Upper lobe of right lung (tissue), 1 donor: ENCODE measurements at places on chromosomes 2 and 18. TPM values are rescaled to one million over a fixed set of nuclear protein-coding genes. Genes with fewer than 3 reads are reported as not detected.

The NOL4 gene
- not detected for total RNA-seq

DNA sequence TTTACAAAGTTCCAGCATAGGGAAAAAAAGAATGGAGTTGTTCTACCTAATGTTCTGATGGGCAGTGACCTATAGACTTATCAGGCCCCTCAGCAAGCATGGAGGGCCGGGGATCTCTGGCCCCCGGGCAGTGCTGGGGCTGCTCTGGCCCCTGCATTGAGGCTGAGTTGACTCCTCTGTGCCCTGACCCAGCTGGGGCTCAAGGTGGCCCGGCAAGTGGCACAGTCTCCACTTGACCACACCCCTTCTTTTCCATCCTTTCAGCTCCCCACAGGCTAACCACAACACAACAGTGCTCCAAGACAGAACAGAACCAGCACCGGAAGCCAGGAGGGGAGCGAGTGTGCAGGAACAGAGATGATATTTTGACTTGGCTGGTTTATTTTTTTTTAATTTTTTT, 19.9 kb downstream of the TOGARAM2 start:
- H3K4me1 ChIP-seq: peaks cover 7% of the 10 kb centered on the region
- H3K4me3 ChIP-seq: no peak overlapping the region
- H3K27me3 ChIP-seq: no peaks in the 10 kb centered on the region
- no peak for DNase-seq
- no peaks in the 10 kb centered on the region for H3K36me3 ChIP-seq
- H3K27ac ChIP-seq: no peak overlapping the region

DNA sequence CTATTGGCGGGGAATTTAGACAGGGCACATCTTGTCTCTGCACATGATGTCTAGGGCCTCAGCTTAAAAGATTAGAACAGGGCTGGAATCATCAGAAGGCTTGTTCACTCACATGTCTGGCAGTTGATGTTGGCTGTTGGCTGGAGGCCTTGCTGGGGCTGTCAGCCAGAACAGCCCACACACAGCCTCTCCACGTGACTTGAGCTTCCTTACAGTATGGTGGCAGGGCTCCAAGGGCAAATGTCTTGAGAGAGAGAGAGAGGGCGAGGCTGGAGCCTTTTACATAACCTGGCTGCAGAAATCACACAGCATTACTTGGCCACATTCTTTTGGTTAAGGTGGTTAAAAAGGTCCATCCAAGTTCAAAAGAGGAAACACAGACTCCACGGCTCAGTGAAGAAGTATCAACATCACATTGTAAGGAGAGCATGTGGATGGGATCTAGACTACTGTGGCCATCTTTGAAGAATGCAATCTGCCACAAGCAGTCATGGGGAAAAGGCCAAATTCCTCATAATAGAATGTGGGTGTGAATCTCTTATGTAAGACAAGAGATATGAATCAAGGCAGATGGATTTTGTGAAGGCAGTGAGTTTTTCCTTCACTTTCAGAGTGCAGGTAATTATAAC, 30.4 kb downstream of the SRSF7 start:
- H3K36me3 ChIP-seq: no peaks in the 10 kb centered on the region
- no peak overlapping the region for H3K4me3 ChIP-seq
- peaks cover 17% of the 10 kb centered on the region for H3K4me1 ChIP-seq
- H3K27me3 ChIP-seq: no peaks in the 10 kb centered on the region

The KCNG2 gene
- 0.46 TPM for total RNA-seq

GRCh38 chr18:34525244-34525643, 184.9 kb upstream of the DTNA start:
- H3K4me1 ChIP-seq: no peaks in the 10 kb centered on the region
- no peaks in the 10 kb centered on the region for H3K36me3 ChIP-seq
- no peak overlapping the region for H3K4me3 ChIP-seq
- H3K27ac ChIP-seq: no peak overlapping the region
- DNase-seq: no peak
- H3K27me3 ChIP-seq: no peaks in the 10 kb centered on the region

DNA sequence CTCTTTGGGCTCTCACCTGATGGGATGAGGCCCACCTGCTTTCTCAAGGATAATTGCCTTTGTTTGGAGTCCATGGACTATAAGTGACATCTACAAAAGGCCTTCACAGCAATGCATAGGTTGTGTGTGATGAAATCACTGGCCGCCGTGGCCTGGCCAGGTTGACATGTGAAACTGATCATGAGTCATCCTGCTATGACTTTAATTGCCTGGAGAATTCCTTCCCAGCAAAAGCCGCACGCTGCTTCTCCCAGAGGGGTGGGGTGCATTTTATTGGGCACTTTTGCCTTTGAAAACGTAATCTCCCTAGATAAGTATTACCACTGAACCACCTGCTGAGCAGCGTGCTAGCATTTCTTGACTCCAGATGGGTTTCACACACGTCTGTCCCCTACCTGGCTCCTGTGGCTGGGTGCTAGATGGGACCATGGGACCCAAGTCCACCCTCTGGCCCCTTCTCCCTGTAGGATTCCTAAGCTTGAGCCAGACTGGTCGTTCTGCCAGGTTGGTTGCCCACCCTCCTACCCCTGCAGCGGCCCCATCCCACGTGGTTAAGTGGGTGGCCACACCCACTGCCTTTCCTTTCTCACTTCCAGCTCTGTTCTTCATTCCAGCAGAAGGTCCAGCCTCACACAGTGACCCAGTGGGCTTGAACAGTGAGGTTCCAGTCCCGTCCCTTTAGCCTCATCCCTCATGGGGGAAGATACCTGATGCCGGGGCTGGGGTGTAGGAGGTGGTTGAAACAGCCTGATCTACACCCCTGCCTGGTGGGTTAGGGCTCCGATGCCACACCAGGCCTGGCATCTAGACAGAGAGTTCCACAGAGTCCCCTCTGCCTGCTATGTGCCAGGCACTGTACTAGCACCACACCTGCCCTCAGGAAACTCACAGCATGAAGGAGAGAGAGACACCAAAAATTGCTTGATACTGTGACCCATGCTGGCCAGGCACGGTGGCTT, 89.6 kb downstream of the GBX2 start:
- peak; percentile 48 for DNase-seq
- no peaks in the 10 kb centered on the region for H3K27me3 ChIP-seq
- no peak overlapping the region for H3K27ac ChIP-seq
- no peaks in the 10 kb centered on the region for H3K4me1 ChIP-seq
- no peaks in the 10 kb centered on the region for H3K36me3 ChIP-seq

The APCDD1 gene
- 27.6 TPM for total RNA-seq

- H3K4me3 ChIP-seq: no peak overlapping the region
- no peaks in the 10 kb centered on the region for H3K27me3 ChIP-seq
Observed at GRCh38 chr2:157692768-157693167, 64.1 kb upstream of the ACVR1C start.

The PAX8 gene
- 1.6 TPM for total RNA-seq

- DNase-seq: no peak
- no peak overlapping the region for H3K4me3 ChIP-seq
- H3K27me3 ChIP-seq: peaks cover 7% of the 10 kb centered on the region
- H3K36me3 ChIP-seq: no peaks in the 10 kb centered on the region
Observed at GRCh38 chr2:171584001-171584400, 61.7 kb downstream of the CYBRD1 start.

DNA sequence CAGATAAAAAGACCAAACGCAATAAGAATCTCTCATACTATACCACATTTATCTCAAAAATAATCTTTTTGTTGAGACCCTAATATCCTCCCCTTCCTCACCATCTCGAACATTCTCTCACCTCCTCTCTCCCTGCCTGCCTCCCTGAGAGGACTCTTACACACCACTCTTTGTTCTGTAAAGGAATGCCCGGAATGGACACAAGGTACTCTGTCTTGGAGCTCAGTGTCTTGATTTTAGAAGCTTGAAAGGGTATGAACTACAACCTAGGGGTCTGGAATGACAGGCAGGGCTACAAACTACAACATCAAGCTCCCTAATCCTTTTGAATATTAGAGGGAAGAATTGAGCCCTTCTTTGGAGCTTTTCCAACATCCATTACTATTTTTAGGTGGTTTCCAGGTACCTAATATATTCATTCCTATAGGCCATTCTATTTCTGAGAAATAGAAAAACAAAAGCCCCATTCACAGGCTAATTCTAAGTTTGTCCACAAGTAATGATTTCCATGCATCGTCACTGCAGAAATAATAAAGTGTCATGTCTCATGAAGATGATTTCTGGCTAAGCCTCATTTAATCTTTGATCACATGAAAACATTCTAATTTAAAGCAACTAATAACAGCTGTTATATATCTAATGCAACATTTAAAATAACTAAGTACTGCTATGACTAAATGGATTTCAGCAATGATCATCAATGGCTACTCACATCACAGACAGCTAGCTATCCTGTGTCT, 60.6 kb downstream of the LRP2 start:
- no peaks in the 10 kb centered on the region for H3K36me3 ChIP-seq
- no peak overlapping the region for H3K4me3 ChIP-seq
- no peak overlapping the region for H3K27ac ChIP-seq
- H3K27me3 ChIP-seq: no peaks in the 10 kb centered on the region
- DNase-seq: no peak

GRCh38 chr2:8416001-8416571, 265.8 kb upstream of the ID2 start:
- H3K27ac ChIP-seq: no peak overlapping the region
- peaks cover 17% of the 10 kb centered on the region for H3K4me1 ChIP-seq
- DNase-seq: no peak
- no peak overlapping the region for H3K4me3 ChIP-seq

- no peak overlapping the region for H3K27ac ChIP-seq
- H3K27me3 ChIP-seq: no peaks in the 10 kb centered on the region
- H3K36me3 ChIP-seq: no peaks in the 10 kb centered on the region
- no peak overlapping the region for H3K4me3 ChIP-seq
- no peaks in the 10 kb centered on the region for H3K4me1 ChIP-seq
- DNase-seq: no peak
Observed at GRCh38 chr2:16475986-16476567, 189.6 kb downstream of the CYRIA start.

- H3K4me1 ChIP-seq: no peaks in the 10 kb centered on the region
- no peak for DNase-seq
- H3K4me3 ChIP-seq: no peak overlapping the region
- no peaks in the 10 kb centered on the region for H3K27me3 ChIP-seq
- no peak overlapping the region for H3K27ac ChIP-seq
Observed at GRCh38 chr18:1968801-1969498, 602.4 kb downstream of the METTL4 start.

- H3K27ac ChIP-seq: no peak overlapping the region
- no peak for DNase-seq
- no peaks in the 10 kb centered on the region for H3K4me1 ChIP-seq
- no peak overlapping the region for H3K4me3 ChIP-seq
- no peaks in the 10 kb centered on the region for H3K27me3 ChIP-seq
- no peaks in the 10 kb centered on the region for H3K36me3 ChIP-seq
Observed at GRCh38 chr18:74709452-74709851, 111.8 kb downstream of the ZNF407 start.

The TMEM169 gene
- total RNA-seq: 1.4 TPM

DNA sequence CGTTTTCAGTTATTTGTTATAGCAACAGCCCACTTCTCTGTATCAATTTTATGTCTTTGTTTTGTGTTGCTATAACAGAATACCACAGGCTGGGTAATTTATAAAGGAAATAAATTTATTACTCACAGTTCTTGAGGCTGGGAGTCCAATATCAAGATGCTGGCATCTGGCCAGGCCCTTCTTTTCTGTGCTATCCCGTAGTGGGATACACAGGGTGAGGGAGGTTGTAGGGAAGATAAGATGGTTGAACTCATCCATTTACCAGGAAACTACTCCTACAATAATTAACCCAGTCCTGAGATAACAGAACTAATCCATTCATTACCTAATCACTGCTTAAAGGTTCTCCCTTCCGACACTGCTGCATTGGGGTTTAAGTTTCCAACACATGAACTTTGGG, 220.7 kb downstream of the TPGS2 start:
- DNase-seq: no peak
- H3K4me3 ChIP-seq: no peak overlapping the region
- H3K27me3 ChIP-seq: no peaks in the 10 kb centered on the region
- H3K27ac ChIP-seq: no peak overlapping the region
- H3K4me1 ChIP-seq: no peaks in the 10 kb centered on the region
- H3K36me3 ChIP-seq: no peaks in the 10 kb centered on the region

DNA sequence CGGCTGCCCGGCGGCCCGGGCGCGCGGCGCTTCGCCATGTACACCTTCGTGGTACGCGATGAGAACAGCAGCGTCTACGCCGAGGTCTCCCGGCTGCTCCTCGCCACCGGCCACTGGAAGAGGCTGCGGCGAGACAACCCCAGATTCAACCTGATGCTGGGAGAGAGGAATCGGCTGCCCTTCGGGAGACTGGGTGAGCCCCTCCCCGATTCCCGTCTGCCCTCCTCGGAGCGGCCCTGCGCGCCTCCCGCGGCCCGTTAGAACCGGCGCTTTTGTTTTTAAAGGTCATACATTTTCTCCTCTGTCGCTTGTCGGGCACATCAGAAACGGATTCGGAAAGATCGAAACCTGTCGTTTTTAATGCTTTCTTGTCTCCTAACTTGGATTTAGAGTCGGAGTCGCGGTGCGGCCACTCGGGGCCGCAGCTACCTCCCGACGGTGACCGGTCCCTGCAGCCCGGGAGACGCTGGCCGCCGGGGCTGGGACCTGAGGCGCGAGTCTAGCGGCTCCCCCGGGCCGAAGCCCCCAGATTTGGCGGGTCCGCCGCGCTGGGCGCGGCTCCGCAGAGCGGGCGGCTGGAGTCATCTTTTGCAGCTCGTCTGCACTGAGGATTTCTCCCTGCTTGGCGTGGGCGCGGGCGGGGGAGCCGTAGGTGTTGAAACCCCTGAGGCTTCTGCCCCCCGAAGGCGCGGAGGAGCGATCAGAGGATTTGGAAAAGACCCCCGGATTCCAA, 519 bp downstream of the TTL start:
- no peaks in the 10 kb centered on the region for H3K27me3 ChIP-seq
- peak; percentile 75 for DNase-seq
- peaks cover 18% of the 10 kb centered on the region for H3K4me1 ChIP-seq
- peak overlapping the region; percentile 83 for H3K4me3 ChIP-seq
- peak overlapping the region; percentile 85 for H3K27ac ChIP-seq

DNA sequence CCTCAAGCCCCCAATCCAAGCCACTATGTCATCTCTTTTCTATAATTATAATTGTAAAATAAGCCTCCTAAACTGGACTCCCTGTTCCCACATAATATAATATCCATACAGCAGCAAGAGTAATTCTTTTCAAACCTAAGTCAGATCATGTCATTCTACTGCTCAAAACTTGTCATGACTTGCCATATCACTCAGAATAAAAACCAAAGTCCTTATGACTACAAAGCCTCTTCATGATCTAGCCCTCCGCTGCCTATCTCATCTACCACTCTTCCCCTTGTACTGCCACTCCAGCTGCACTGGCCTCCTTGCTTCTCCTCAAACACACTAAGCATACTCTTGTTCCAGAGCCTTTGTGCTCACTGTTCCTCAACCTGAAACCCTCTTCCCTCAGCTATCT, 69.9 kb downstream of the MEMO1 start:
- H3K36me3 ChIP-seq: peaks cover 9% of the 10 kb centered on the region
- H3K4me3 ChIP-seq: no peak overlapping the region
- no peak overlapping the region for H3K27ac ChIP-seq
- no peaks in the 10 kb centered on the region for H3K4me1 ChIP-seq
- no peaks in the 10 kb centered on the region for H3K27me3 ChIP-seq
